ENCODE measurements at places on chromosomes 13 and 19.
A peak's percentile ranks its signal among the peaks of the same experiment; 100 is the strongest.

DNA sequence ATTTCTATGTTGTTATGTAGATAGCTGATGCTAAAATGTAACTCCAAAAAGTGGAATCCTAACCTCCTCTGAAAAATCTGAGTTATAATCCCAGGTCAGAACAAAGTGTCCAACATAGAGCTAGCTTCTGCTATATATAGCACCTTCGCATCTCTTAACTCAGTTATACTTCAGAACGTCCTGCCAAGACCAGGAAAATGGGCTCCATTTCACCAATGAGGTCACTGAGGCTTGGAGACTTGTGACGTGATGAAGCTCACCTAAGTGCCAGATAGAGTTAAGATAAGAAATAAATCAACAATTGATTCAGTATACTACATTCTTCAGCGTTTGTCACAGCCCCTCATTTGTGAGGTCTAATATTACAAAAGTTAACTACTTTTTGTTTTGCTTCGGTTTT, 88.8 kb downstream of the KCTD12 start:
- no peak for DNase-seq

GRCh38 chr19:1416014-1416841, 8.8 kb downstream of the DAZAP1 start:
- no peak for DNase-seq

GRCh38 chr13:71359641-71360040, 507.4 kb downstream of the DACH1 start:
- DNase-seq: no peak

- no peak for DNase-seq
These were observed 46.0 kb downstream of the MICU2 start for GRCh38 chr13:21557995-21558394.

DNA sequence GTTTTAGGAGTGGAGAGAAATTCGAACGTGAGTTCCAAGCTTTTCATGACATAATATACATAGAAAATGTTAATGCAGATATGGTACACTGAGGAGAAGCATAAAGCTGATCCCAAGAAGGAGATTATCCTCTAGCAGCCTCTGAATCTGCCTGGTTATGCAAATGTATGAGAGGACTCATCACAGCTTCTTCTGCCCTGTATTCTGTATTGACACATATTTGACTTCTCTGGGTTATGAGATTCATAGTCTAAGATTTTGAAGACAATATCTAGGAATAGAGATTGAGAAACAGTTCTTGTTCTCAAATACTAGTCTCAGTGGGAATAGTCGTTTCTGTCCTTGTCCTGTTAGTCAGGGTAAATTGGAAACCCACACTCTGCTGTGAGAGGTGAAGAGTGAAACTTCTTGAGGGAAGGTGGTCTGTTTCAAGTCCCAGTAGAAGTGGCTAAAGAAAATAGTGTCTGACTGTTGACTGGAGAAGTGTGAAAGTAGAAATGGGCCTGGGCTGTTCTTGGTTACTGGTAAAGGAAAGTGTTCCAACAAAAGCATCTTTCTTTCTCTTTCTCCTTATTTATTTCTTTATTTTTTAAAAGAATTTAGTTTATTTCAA, 1356.6 kb downstream of the SLITRK5 start:
- DNase-seq: no peak

DNA sequence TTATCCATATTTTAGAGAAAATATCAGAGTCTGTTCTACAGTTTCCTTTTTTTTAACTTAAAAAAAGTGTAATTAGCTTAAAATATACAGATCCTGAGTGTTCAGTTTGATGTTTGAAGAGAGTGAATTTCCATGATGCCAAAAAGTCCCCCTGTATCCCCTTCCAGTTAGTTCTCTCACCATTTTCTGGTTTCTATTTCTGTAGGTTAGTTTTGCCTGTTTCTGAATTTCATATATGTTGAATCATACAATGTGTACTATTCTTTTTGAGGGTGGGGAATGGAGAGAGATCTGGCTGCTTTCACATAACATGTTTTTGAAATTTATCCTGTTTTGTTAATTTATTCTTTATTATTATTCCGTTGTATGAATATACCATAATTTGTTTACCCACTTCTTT, 95.9 kb downstream of the PDS5B start:
- DNase-seq: no peak

DNA sequence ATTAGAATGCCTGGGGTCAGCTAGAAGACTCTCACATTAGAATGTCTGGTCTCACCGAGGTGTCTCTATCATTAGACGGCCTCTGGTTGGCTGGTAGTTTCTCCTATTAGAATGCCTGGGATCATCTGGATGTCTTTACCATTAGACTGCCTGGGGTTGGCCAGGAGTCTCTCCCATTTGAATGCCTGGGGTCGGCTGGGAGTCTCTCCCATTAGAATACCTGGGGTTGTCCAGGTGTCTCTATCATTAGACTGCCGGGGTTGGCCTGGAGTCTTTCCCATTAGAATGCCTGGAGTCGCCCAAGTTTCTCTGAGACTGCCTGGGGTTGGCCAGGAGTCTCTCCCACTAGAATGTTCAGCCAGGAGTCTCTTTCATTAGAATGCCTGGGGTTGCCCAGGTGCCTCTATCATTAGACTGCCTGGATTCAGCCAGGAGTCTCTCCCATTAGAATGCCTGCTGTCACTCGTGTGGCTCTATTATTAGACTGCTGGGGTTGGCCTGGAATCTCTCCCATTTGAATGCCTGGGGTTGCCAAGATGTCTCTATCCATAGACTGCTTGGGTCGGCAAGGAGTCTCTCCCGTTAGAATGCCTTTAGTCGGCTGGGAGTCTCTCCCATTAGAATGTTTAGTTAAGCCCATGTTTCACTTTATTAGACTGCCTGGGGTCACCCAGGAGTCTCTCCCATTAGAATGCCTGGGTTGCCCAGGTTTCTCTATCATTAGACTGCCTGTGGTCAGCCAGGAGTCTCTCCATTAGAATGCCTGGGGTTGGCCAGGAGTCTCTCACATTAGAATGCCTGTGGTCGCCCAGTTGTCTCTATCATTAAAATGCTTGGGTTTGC, 1467.8 kb downstream of the UQCRFS1 start:
- DNase-seq: no peak

- no peak for DNase-seq
These were observed 234.1 kb downstream of the TUBA3C start for GRCh38 chr13:18947376-18947977.

DNA sequence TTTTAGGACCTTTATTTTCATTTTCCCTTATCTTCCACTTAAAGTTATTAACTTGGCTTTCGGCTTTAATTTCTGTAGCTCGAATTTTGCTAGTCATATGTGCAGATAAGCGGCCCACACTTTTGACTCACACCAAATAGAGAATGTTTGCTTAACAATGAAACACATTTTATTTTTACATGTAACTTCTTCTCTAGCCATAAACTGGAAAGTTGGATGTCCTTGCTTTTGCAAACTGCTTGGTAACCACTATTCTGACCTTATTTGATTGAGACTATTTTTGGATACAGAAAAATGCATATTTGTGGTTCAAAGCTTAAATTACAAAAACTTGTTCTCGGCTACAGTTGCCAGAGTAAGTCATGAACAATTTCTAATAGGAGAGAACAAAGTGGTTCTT, 600.0 kb downstream of the KCTD12 start:
- DNase-seq: no peak

GRCh38 chr19:31254180-31254551, 95.1 kb downstream of the TSHZ3 start:
- no peak for DNase-seq

DNA sequence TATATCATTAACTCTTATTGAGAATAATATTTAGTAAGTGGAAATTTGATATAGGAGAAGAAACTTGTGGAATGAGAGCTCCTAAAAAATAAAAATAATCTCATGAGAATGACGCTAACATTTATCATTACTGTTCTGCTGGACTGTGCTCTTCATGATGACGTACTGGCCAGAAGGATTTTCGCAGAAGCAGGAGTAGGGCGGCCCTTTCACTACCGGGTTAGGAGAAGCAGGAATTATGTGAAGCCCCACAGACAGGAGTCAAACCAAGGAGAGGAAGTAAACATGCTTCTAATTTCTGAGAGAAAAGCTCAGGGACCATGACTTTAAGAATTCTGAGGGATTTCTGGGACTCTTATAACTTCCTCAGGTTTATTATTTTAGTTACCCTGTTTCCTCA, 195.1 kb downstream of the VWA8 start:
- DNase-seq: no peak

DNA sequence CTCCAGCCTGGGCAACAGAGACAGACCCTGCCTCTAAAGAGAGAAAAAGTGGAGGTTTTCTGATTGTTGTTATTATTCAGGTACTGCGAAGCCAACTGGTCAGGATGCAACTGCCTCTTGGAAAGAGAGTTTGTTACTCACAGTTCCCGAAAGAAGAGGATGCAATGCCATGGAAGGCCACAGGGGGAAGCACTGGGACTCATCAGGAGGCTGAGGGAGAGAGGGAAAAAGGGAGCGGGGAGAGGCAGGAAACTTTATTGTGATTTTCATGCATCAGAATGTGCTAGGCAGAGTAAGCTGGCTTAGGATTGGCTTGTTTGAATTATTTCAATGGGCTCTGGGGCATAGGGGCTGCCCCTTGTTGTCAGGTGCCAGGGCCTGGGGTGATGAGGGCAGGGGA, 27.6 kb downstream of the MYO9B start:
- DNase-seq: no peak

DNA sequence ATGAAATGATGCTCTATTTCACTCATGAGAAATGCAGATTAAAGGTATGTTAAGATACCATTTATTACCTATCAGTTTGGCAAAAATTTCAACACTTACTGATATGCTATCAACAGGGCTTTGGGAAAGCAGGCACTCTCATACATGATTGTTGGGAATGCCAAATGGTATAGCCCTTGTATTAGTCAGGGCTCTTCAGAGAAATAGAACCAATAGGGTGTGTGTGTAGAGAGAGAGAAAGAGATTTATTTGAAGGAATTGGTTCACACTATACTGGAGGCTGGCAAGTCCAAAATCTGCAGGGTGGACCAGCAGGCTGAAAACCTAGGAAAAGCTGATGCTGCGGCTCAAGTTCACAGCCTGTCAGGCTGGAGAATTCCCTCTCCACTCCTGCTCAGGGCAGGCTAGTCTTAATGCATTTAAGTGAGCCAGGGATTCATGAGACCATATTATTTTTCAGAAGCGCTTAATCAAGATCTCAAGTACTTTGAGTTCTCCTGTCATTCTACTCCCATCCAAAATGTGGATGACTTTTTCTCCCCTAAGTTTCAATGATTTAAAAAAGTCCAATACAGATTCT, 72.4 kb downstream of the NHLRC3 start:
- DNase-seq: no peak

DNA sequence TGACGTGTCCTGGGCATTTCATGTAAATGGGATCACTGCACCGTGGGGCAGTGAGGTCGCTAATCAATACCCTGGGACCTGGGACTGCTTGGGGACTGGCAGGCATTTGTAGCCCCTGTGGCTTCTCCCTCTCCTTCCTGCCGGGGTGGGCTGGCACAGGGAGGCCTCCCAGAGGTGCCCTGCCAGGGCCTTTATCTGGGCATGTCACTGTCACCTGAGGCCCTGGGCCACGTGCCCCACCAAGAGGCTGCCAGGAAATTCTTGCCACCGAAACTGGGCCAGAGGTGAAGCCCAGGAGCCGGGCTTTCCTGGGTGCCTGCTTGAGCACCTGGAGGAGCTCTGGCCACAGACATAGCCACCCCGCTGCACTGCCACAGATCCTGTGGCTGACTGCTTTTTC, 1.8 kb upstream of the NMRK2 start:
- no peak for DNase-seq

- no peak for DNase-seq
These were observed 18.3 kb downstream of the GPC6 start for GRCh38 chr13:93244918-93245280.

- DNase-seq: peak; percentile 48
These were observed 1.2 kb downstream of the PPM1N start for GRCh38 chr19:45499196-45500180.

- no peak for DNase-seq
These were observed 68.4 kb downstream of the EPS15L1 start for GRCh38 chr19:16403151-16403977.

DNA sequence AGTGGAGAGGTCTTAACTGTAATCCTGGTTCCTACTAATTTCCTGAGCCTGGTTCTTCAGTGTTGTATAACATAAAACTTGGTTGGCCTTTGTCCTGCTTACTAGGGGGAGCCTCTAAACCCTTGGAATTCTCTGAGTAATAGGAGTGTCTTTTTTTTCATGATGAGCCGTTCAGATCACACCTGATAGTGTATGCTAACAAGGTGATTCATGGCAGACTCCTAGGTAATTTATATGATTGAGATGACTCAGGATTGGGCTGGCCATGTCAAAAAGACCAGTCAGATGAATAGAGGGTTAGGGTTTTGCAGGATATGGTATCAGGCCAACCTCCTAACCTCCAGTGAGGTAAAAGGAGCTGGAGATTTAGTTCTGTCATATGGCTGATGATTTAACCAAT, 135.8 kb upstream of the KLF12 start:
- DNase-seq: no peak

- no peak for DNase-seq
These were observed 96.6 kb upstream of the LSM14A start for GRCh38 chr19:34075661-34076091.

DNA sequence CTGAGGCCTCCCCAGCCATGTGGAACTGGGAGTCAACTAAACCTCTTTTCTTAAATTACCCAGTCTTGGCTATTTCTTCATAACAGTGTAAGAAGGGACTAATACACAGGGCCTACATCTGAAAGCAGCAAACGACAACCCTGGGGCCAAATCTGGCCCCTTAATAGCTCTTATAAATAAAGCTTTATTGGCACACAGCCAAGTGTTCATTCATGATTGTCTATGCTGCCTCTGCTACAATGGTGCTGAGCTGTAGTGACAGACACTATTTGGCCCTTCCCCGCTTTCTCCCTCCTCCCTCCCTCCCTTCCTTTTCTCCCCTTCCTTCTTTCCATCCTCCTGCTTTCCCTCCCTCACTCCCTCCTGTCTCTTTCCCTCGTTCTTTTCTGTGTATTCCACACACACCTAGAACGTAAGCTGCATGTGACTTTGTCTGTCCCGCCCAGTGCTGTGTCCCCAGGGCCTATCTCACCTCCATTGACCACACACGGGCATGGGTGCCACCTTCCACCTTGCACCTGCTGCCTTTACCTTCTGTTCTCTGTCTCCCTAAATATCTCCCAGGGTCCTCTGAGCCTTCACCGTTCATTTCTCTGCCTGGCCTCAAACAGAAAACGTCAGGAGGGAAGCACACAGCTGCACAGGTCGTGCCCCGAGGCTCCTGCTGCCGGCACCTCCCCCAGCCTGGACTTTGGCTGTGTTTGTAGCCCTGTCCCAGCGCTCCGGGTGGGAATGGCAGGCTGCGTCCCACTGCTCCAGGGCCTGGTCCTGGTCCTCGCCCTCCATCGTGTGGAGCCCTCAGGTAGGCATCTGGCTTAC, at the start of gene PROZ:
PROZ (plus strand) TSS at position 720 of the 819 bp plus-strand sequence; CDS start at position 733, 13 bp downstream.
- DNase-seq: no peak

- no peak for DNase-seq
These were observed 2.4 kb downstream of the RNF6 start for GRCh38 chr13:26219726-26220125.

DNA sequence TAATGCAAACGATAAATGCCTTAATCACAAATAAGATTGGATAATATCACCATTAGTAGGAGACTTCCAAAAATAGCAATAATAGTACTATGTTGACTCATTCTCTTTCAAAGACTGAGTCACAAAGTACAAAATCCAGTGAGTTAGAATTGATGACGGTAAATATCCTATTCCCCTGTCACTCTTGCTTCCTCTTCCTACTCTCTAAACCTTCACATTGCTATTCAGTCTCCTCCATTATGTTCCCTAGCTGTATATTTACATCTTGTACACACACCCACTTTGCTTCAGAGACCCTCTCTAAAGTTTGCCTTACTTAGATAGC, 26.3 kb upstream of the INTS6 start:
- no peak for DNase-seq

GRCh38 chr13:100673713-100674571, 653 bp downstream of the TMTC4 start:
- DNase-seq: peak; percentile 30

- DNase-seq: no peak
These were observed 12.3 kb downstream of the POMP start for GRCh38 chr13:28671126-28671792.
